CD4-positive, alpha-beta T cell treated with Interleukin-10 for 1 hour (primary cell): ENCODE measurements at places on chromosomes 1 and 21.
A peak's percentile ranks its signal among the peaks of the same experiment; 100 is the strongest.

DNA sequence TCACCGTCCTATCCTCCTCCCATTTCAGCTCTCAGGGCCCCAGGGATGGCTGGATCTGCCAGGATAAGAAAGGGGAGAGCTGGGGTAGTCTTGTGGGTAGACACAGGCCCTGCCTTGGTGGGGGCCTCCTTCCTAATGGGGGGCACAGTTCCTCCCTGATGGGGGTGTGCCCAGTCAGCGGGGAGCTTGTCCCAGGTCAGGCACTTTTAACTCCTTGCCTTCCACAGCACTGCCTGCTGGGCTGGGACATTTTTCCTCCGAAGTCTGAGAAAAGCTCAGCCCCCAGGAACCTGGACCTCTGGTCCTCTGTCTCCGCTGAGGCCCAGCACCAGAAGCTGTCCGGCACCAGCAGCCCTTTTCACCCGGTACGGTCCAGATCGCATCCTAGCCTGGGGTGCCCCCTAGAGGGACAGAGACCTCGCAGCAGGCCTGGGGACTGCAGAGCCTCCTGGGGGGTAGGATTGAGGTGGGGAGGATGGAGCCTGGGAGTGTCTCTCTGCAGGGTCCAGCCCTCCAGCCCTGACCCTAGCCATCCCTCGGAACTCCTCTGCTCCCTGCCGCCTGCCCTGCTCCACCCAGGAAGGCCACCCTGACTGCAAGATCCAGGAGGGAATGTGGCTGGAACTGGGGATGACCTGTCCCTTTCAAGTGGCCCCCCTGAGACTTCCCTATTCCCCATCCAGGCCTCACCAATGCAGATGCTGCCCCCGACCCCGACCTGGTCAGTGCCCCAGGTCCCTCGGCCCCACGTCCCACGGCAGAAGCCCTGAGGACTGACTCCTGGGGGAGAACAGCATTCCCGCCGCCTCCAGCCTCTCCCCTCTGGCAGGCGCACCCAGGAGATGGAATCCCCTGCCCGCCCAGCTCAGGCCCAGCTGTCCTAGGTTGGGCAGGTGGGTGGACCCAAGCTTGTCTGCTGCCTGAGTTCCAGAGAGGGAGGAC, 12.0 kb downstream of the MIIP start:
- DNase-seq = peak; percentile 34

DNA sequence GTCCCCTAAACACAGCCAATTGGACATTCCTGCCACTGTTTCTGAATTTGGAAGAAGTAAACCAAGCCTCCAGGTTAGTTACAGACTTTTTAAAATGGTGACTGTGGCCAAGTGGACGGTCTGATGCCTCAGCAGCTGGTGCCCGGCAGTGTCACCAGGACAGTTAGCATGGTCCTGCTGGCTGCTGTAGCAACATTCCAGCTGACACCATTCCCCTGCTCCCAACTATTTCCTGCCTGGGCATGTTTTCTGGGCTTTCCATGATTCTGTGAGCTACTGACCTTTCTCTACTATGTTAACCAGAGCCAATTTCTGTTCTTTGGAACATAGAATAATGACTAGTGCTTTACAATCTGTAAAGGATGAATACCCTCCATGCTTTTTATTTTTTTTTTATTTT, 95.0 kb downstream of the TLR5 start:
- DNase-seq = no peak

GRCh38 chr1:155049651-155050559, 1.2 kb upstream of the ADAM15 start:
- peak; percentile 4 for DNase-seq

GRCh38 chr1:27522432-27523336, 32.7 kb upstream of the WASF2 start:
- peak; percentile 60 for DNase-seq

GRCh38 chr21:38813547-38813946, 7.8 kb downstream of the ETS2 start:
- DNase-seq = no peak

DNA sequence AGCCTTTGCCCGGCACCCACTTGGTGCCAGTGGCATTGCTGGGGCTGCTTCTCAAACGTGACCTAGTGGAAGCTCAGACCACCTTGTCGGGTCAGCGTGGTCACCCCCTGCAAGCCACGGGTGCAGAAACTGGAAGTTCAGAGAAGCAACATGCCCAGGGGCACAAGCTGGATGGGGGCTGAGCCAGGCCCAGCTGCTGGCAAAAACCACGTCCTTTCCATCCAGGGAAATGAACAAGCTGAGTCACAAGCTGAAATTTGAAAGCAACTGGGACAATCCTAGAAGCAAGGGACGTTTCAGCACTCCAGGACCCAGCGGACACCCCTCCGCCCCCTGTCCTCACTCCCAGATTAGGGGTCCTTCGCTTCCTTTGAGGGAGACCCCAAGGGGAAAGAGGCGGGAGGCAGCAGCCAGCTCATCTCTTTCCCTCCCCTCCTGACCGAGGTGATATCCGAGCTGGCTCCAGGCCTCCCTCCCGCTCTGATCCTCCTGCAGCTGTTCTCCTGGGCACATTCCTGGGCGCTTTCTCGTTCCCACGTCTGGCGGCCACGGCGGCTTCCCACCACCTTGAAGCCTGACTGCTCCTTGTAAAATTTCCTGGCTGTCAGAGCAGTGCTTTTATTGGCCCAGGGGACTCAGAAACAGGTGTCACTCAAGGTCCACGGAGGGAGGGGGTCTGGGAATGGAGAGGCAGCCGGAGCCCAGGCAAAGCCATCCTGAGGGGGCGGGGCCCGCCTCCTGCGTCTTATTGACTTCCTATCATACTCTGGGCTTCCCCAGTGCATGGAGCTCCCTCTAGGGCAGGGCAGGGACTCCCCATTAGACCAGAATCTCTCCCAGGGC, 62.8 kb downstream of the PAX7 start:
- no peak for DNase-seq

GRCh38 chr1:211332830-211333229, 6.2 kb downstream of the TRAF5 start:
- no peak for DNase-seq

- DNase-seq = no peak
Measured at GRCh38 chr1:157512036-157512969, 40.0 kb downstream of the FCRL5 start.

DNA sequence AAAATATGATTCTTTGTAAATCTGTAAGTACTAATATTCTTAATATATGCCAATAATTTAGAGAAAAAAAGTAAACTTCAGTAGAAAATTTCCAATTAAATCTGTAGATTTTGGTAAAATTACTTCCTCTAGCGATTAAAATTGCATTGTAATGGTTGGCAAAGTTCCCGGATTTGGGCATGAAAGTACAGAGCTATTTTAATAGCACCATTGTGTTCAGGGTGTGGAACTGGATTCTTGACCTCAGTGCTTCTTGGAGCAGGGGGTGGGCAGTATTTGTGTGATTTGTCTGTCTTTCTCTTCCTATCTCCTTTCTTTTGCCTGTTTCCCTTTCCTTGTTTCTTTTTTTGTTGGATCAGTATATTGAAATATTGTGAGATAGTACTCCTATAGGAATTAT, 72.1 kb downstream of the DNM3 start:
- no peak for DNase-seq

DNA sequence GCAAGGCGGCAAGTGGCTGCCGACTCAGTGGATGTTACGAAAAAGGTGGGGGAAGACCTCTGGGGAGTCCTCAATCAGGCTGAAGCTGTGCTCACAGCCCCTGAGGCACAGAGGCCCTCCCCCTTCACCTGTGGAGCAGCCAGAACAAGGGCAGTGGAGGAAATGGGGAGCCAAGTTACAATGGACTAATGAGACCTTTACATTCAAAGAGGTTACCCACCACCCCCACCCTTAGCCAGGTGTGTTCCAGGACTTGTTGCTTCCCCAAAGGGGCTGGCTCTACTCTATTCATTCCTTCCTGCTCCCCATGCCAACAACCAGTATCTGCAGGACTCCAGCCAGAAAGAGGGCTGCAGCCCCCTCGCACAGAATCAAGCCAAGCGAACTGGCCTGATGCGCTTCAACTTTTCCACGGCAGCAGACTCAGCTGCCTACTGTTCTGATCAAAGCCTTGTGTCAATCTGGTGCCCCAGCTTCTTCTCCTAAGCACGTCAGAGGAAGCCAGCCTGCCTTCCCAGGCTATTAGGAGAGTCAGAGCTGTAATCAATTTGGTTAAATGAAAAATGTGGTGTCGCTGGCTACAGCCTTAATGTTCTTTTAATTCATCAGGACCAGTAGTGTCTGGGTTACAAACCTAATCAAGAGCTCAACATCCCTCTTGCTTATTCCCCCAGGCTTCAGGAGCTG, 1.8 kb upstream of the SYT2 start:
- no peak for DNase-seq

- DNase-seq = no peak
Measured at GRCh38 chr1:51986718-51987117, 3.8 kb downstream of the RAB3B start.

GRCh38 chr1:206686478-206687249, 2.0 kb downstream of the MAPKAPK2 start:
- peak; percentile 67 for DNase-seq
